ENCODE measurements at places on chromosomes 11 and 22.

DNA sequence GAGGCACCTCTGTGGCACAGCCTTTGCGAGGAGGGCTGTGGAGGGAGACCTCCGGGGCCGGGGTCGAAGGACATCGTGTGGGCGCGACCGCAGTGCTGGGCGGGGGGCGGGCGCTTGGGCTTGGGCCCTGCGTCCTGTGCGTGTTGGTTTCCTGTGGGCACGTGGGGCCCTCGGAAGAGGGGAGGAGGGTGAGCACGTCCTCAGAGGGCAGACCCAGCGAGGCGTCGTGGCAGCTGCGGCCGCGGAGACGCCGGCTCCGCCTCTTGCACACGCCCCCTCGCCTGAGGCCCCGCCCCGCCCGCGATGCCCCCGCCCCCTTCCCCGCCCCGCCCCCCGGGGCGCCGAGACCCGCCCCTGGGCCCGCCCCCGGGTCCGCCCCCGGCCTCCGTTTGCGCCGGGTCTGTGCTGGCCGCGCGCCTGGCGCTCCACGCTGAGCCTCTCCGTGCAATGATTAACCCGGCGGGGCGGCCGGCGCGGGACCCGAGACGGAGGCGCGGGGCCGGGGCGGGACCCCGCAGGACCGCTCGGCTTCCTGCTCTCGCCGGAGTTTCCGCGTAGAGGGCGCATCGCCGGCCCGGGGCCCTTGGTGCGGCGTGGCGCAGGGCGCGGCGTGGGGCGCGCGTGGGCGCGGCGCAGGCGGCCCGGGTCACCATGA is at the start of gene PRR5:
Gene PRR5 (plus strand): TSS at position 381 of the 655 bp plus-strand sequence. CDS start 271 bp downstream, at position 652.
- DNase-seq, result peak; percentile 68

DNA sequence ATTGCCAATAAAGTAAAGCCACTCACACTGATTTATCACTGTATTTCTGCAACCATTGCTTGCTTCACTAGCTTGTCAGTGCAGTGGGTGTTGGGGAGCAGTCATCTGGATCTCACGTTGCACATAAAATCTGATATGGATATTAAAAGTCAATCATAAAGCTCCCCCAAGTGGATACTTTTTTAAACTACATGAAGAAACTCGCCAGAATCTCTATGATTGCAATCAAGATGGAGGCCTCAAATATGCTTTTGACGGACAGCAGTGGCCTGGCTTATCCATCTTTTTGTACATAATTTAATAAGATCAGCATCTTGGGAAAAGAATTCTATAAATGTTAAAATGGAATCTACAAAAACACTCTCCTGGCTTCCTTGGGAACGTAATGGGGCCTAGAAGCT is 137.7 kb downstream of the WT1 start:
- no peak for DNase-seq

DNA sequence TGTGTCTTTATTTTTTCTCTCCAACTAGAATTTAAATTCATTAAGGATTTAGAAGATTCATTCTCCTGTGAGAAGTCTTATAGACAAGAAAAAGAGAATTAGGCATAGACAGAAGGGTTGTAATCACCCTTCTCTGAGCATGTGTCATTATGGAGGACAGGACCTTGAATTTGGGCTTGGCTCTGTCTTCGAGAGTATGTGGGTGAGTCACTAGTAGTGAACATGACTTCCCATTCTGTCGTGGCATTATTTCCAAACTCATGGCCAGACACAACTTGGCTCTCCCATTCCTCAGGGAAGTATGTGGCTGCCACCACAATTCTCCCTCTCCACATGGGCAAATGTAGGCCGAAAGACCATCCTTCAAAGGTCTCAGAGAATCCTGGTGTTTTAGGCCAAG is 14.3 kb upstream of the ANKK1 start:
- DNase-seq, result no peak

- no peak for DNase-seq
Observed at GRCh38 chr11:61671527-61671926, 8.7 kb upstream of the DAGLA start.

- DNase-seq, result no peak
Observed at GRCh38 chr22:19912271-19912999, 29.1 kb upstream of the COMT start.

DNA sequence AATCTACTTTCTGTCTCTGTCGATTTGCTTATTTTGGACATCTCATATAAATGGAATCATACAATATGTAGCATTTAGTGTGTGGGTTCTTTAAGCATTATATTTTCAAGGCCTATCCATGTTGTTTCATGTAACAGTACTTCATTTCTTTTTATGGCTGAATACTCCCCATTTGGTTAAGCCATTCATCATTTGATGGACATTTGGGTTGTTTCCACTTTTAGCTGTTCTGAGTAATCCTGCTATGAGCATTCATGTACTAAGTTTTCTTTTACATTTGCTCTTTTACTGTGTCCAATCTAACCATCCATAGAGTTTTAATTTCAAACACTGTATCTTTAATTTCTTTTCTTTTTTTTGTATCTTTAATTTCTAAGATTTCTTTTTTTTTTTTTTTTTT is 55.6 kb upstream of the SPTBN2 start:
- no peak for DNase-seq

DNA sequence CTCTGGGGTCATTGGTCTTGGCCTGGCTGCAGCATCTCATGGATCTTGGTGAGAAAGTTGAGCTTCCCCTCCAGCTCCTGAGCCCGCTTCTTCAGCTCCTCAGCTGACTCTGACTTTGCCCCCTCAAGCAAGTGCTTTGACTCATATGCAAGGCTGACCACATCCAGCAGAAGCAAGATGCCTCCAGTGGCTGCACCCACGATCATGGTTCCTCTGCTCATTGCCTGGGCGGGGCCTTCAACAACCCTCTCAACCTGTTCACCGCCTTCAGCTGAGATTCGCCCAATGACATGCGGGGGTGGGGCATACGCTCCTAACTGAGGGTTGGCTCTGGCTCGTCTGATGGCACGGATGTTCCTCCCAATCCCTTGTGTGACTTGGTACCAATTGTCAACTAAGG is 11.9 kb downstream of the APOL2 start:
- no peak for DNase-seq

GRCh38 chr11:100928426-100928825 is 201.2 kb downstream of the PGR start:
- no peak for DNase-seq

DNA sequence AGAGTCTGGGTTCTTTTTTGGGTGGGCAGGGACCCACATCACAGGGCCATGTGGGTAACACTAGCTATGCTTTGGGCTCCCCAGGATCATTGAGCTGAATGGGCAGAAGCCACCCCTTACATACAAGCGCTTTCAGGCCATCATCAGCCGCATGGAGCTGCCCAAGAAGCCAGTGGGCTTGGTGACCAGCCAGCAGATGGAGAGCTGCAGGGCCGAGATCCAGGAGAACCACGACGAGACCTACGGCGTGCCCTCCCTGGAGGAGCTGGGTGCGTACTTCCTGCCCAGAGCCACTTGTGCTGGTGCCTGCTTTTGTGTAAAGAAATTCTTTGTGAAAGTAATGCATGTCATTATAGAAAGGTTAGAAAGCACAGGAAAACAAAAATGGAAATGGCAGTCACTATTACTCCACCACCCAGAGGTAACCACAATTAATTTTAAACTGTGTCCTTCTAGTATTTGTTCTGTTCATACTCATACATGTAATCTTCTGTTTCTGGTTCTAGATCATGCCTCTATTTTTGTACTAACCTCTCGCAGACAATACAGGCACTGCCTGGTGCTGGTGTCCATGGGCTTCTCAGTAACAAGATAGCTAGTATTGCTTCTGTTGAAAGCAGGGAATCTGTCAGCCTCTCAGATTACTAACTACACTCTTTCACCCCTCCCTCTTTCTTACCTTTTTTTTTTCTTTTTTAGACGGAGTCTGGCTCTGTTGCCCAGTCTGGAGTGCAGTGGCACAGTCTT is 13.7 kb downstream of the CRY2 start:
- DNase-seq, result no peak

DNA sequence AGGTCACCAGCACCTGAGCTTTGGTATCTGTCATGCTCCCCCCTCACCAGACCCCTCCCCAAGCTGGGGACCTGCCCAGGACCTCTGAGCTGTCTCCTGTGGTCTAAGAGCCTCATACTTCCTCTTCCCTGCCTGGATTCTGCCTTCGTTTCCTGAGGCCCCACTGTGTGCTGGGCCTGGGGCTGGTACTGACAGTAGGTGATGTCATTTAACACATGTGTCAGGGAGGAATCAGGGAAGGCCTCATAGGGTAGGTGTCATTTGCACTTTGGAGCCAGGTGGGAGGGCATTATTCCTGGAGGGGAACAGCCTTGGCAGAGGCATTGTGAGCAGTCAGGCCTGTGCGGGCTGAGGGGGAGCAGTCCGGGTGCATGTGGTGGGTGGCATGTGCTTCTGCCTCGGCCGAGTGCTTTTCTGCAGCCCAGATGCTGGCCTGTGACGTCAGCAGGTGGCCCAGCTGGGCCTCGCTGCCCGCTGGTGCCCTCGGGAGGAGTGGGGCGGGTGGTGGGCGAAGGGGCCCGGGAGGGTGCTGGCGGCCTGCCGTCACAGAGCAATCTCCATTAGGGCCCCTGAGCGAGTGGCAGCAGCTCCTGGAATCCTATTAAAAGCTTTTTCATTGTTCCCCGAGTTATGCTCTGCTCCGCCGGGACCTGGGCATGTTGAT is 9.1 kb downstream of the FLRT1 start:
- DNase-seq, result no peak

- DNase-seq, result peak; percentile 48
Observed at GRCh38 chr11:120344302-120345004, 8.2 kb downstream of the ARHGEF12 start.

- no peak for DNase-seq
Observed at GRCh38 chr22:49999063-49999945, 13.3 kb downstream of the IL17REL start.

DNA sequence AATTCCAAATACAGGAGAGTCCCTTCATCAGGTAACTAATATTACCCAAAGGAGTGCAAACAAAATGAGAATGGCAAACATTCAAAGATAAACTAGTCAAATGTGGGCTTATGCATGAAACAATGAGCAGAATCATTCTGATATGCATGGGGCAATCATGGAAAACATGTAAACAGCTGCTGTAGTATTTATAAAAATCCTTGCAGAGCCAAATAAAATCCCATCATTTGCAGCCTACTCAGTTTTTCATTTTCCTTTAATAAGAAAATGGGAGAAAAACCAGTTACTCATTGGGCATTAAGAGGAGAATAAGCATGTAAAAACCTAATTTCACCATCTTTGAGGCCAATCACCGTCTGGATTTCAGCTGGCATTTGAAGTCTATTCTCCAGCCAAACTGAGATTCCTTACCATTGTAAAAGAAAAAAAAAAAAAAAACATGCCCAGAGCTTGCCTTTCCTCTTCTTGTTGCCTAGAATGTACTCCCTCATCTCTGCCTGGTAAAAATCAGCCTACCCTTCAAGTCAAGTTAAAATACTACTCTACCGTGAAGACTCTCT is 249.1 kb downstream of the TTC28 start:
- DNase-seq, result no peak

- DNase-seq, result no peak
Observed at GRCh38 chr22:47582067-47582466, 819.6 kb downstream of the TBC1D22A start.

GRCh38 chr11:125086633-125087296 is 23.7 kb downstream of the SLC37A2 start:
- DNase-seq, result no peak

DNA sequence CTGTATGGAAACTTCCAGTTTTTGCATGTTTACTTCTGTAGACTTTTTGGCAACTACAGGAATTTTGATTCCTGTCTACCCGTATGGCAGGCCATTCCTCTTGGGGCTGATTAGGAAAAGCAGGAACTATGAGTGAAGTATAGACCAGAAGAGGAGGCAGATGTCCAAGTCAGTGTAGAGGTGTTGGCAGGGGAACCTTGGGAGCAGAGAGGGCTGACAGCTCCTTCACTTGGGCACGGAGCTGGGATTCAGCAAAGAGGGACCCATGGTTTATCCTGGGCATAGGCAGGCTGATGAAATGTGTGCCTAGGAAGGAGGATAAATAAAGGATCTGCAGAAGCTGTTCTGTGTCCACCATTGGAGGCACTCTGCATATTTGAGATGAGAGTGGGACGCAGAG is 33.1 kb downstream of the TREH start:
- no peak for DNase-seq

DNA sequence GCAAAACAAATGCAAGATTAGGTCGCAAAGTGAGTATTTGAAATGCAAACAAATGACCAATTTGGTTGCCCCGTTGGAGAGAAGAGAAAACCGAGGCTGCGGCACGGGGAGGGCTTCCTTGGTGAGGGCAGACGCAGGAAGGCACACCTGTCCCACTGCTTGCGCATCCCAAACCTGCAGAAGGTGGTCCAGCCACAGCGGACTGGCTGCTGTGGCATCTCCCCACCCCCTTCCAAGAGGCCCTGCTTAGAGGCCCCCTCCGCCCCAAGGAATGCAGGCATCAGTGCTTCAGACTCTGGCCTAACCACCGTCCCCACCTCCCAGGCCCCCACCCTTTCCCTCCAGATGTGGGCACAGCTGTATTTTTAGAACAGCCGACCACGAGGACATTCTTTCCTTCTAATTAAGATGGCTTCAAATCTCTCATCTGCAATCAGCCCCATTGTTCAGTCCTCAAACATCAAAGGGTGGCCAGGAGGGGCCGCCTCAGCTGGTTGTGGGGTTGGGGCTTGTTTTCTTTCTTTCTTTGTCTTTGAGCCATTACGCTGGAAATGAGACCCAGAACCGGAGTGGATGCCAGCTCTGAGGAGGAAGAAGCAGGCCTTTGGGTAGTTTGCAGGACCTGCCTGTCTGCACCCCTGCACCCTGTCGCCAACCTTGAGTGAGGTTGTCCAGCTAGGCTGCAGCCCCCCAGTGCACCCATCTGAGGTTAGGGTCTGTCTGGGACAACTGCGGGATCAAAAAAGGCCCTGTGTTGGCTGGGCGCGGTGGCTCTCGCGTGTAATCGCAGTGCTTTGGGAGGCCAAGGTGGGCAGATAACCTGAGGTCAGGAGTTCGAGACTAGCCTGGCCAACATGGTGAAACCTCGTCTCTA is 9.4 kb upstream of the DERL3 start:
- DNase-seq, result no peak

DNA sequence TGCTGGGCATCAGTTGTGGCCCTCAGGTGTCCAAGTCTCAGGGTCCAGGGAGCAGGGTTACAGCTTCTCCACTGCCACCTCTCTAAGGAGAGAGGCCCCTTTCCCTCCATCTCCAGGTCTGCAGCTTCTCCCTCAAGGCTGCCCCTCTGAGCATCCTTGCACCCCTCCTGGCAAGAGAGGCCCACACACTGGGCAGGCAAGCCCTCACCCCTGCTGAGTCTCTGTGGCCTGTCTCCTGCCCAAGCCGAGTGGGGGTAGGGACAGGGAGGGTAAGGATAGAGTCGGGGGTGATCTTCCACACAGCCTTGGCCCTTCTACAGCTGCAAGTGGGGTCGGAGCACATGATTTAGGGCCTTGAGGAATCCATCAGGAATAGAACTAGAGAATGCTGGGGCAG is 76.6 kb downstream of the ST3GAL4 start:
- DNase-seq, result no peak

GRCh38 chr22:18091916-18092526 is 14.2 kb downstream of the PEX26 start:
- peak; percentile 49 for DNase-seq

DNA sequence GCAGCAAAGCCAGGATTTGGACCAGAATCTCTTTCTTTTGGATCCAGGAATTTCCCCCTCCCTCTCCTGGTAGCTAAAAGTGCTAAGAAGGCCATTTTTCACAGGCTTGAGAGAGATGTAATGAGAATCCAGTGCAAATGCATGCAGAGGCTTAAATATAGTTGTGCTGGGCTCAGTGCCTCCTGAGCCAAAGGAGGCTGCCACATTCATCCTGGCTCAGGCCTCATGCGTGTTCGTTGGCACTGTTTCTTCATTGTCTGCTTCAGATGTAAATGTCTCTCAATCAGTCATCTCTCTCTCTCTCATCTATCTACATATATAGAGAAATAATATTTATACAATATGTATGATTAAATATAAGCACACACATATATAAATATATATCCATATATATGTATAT is 83.6 kb downstream of the INSC start:
- no peak for DNase-seq

- no peak for DNase-seq
Observed at GRCh38 chr11:110410651-110411050, 19.1 kb upstream of the FDX1 start.

Measured in activated CD4-positive, alpha-beta T cell treated with anti-CD3 and anti-CD28 coated beads for 4 hours (primary cell).